ENCODE measurements at places on chromosomes 12 and 14. TPM values are rescaled to one million over a fixed set of nuclear protein-coding genes. Genes with fewer than 3 reads are reported as not detected.
A peak's percentile ranks its signal among the peaks of the same experiment; 100 is the strongest.

GRCh38 chr12:27561535-27562350 lies 37.7 kb downstream of the PPFIBP1 start:
- DNase-seq, result no peak

IFNG-AS1 gene
- total RNA-seq, result not detected

RDH5 gene
- total RNA-seq, result 216 TPM

GRCh38 chr14:45065540-45065939 lies 18.4 kb upstream of the PRPF39 start:
- peak; percentile 21 for DNase-seq

RNASE1 gene
- not detected for total RNA-seq

TMEM30B gene
- total RNA-seq, result 0.06 TPM

SLC15A5 gene
- not detected for total RNA-seq

- DNase-seq, result no peak
Measured at GRCh38 chr14:36935976-36936678, 236.3 kb downstream of the SLC25A21 start.

DNA sequence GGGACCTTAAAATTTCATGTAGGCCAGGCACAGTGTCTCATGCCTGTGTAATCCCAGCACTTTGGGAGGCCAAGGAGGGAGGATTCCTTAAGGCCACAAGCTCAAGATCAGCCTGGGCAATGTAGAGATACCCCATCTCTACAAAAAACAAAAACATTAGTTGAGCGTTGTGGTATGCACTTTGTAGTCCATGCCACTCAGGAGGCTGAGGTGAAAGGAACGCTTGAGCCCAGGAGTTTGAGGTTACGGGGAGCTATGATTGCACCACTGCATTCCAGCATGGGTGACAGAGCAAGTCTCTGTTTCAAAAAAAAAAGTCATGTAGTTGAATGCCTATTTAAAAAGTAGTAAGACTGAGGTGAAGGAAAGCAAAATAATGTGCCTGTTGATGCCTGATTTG lies 83.5 kb downstream of the TTC6 start:
- no peak for DNase-seq

- DNase-seq, result no peak
Measured at GRCh38 chr12:73973486-73973885, 564.1 kb upstream of the ATXN7L3B start.

C12orf54 gene
- not detected for total RNA-seq

DNA sequence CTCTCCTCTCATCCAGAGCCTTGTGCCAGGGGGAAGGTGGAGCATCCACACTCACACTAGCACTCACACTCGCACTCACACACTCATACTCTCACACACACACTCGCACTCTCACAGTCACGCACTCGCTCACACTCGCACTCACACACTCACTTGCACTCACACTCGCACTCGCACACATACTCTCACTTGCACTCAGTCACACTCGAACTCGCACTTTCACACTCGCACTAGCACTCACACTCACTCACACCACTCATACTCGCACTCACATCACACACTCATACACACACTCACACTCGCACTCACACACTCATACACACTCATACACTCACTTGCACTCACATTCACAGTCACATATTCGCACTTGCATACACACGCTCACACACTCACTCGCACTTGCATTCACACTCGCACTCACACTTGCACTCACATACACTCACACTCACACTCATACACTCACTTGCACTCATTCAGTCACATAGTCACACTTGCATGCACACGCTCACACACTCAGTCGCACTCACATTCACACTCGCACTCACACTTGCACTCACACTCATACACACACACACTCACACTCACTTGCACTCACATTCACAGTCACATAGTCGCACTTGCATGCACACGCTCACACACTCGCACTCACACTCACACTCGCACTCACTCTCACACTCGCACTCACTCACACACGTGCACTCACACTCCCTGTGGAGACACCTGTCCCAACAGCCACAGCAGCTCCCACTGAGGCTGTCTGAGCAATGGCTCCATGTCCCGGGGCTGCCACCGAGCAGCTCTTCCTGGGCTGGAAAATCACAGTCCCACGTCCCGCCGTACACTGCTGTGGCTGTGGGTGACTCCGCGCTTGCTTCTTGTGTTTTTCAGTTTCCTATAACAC lies 12.3 kb upstream of the RIMBP2 start:
- DNase-seq, result no peak

OSBPL8 gene
- 56.8 TPM for total RNA-seq

OR6C2 gene
- total RNA-seq, result not detected

E2F7 gene
- total RNA-seq, result 18.0 TPM

KRT5 gene
- not detected for total RNA-seq

SOAT2 gene
- total RNA-seq, result not detected

- no peak for DNase-seq
Measured at GRCh38 chr12:3837049-3837448, 36.1 kb downstream of the PARP11 start.

DNA sequence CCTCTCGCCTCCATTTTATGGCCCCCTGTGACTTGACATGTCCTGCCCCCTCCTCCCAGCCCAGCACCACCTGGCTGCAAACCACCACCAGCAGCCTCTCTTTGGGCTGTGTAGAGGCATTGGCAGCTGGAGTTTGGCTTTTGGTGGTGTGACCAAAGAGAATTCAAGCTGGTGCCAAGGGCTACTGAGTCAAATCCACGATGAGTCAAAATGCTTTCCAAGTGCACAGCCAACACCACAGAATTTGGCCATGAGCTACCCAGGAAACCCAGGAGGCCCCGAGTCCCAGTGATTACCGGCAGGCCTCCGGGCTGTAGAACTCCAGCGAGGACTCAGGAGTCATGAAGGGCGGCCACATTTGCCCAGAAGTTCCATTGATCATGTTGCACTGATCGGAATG lies 53.8 kb downstream of the SCARB1 start:
- DNase-seq, result peak; percentile 49

DNA sequence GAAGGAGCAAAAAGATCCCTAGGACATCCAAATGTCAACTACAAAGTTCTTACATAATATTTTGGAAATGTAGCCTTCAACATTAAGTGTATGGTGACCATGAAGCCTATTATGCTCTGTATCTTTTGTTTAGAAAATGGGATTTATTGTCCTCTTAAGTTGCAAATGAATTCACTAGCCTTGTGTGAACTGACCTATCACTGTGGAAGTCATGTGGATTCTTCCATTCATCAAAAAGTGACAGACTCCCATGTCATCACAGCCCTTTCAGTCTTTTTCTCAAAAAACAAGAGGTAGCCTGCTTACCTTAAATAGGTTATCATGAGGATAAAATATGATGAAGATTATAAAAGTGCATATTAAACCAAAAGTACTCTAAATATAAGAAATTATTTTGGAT lies 179.9 kb downstream of the GRIP1 start:
- DNase-seq, result no peak

PTGER2 gene
- total RNA-seq, result 37.8 TPM

DNA sequence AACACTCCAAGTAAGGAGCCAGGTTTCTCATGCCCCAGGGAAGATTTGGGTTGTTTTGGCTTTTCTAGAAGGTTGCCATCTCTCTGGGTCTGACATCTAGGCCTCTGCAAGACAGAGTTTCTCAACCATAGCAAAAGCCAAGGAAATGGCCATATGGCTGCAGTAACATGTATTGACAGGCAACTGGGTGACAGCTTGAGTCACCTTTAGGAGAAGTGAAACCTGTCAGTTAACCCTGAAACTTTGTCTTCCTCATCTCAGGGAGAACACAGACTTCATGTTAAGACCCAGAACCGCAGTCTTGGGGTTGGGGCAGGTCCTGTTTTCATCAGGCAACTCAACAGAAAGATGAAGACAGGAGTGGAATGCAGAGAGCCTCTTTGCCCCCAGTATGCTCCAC lies 46.0 kb upstream of the PLBD1 start:
- DNase-seq, result no peak

OASL gene
- total RNA-seq, result 4.3 TPM

MEG3 gene
- total RNA-seq, result 81.0 TPM

- no peak for DNase-seq
Measured at GRCh38 chr12:52729147-52729546, 25.8 kb upstream of the KRT77 start.

DNA sequence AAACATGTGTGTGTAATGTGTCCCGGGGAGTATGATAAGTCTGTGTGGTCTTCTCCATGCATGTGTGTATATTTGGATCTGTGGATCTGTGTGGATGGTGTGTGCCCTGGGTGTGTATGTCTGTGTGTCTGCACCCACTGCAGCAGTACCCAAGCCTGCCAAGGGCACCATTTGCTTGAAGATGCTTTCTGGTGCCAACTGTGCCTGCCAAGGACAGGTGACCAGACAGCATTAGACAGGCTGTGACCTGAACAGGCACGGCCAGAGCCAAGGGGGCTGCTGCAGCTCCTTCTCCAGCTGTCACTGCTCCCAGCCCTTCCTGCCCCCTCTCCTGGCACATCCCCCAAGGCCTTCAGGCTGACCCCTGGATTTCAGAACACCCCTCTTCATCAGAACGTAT lies 35.0 kb downstream of the DTX1 start:
- DNase-seq, result no peak

GZMB gene
- total RNA-seq, result not detected

- no peak for DNase-seq
Measured at GRCh38 chr12:121781484-121781997, 11.9 kb downstream of the RHOF start.

BHLHE41 gene
- 4.0 TPM for total RNA-seq

GRCh38 chr14:90564496-90564895 lies 167.7 kb downstream of the CALM1 start:
- no peak for DNase-seq

GRCh38 chr12:16359512-16360491 lies 12.4 kb downstream of the MGST1 start:
- peak; percentile 47 for DNase-seq

DNA sequence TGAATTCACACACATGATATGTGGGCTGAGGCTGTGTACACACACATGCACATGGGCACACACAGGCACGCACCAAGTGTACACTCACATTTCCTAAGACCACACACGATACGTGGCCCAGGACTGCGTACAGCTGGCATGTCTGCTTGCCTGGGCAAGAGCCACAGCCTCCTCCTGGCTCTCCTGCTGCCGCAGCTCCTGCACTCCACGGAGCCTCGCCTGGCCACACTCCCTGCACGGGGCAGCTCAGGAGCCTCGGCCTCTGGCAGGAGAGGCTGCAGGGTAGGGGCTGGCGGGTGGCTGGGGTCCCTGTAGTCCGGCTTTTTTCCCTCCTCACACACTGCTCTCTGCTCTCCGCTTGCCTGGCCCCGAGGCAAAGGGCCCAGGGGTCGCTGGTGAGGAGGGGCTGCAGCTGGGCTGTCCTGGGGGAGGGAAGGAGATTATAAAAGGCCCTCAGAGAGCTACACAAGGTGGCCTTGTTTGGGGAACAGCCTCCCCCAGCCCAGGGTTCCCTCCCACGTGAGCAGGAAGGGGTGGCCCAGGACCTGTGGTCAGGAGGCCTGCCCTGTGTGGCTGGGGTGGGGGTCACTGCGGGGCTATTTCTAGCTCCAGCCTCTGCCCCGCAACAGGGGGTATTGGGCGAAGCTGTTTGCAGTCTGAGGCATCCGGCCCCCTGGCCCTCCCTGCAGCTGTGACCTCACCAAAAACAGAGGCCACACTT lies 89.0 kb upstream of the SFSWAP start:
- no peak for DNase-seq

GRCh38 chr14:89418452-89418851 lies 1.4 kb upstream of the FOXN3 start:
- DNase-seq, result no peak

GDF11 gene
- 10.0 TPM for total RNA-seq

GRCh38 chr14:94029265-94029664 lies 3.1 kb downstream of the OTUB2 start:
- DNase-seq, result no peak

BCL2L14 gene
- total RNA-seq, result not detected

DNA sequence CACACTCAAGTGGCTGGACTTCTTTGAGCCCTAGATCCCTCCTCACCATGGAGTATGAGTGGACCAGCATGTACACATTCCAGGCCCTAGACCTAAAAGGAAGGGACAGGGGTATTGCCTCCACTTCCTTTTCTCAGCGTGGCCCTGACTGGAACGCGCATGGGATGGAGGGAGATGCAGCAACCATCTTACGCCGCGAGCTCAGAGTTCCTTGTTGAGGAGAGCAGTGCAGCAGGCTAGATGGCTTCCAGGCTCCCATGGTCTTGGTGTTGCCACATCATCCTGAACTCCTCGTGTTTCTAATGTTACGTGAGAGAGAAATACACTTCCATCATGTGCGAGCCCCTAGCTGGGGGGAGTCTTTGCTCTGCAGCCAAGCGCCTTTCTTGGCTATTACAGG lies 61.8 kb upstream of the DIO3 start:
- DNase-seq, result no peak

MRPL42 gene
- total RNA-seq, result 107 TPM

GRCh38 chr12:24047326-24047725 lies 97.9 kb upstream of the SOX5 start:
- no peak for DNase-seq

- DNase-seq, result no peak
Measured at GRCh38 chr12:93149229-93149628, 220.1 kb upstream of the EEA1 start.

LTB4R2 gene
- 2.5 TPM for total RNA-seq

CLECL1 gene
- not detected for total RNA-seq

- peak; percentile 49 for DNase-seq
Measured at GRCh38 chr12:121530600-121531355, 50.0 kb downstream of the KDM2B start.

- peak; percentile 100 for DNase-seq
Measured at GRCh38 chr14:74618078-74618952, 6.3 kb upstream of the LTBP2 start.

DNA sequence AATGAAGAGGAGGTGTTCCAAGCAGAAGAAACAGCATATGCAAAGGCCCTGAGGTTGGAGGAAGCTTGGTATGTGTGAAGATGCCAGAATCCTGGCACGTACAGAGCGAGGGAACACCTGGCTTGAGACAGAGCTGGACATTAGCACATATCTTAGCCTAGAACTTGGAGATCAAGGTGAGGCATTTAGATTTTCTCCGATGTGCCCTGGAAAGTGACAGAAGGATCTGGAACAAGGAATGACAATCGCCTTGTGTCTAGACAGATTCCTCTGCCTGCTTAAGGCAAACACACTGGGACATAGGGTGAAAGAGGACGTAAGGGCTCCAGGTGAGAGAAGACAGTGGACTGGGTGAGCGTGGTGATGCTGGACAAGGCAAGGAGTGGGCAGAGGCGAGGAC lies 32.2 kb upstream of the NOS1 start:
- no peak for DNase-seq

DCD gene
- not detected for total RNA-seq

Data from LHCN-M2 (cell line).